ENCODE measurements at places on chromosomes 5 and 9.

DNA sequence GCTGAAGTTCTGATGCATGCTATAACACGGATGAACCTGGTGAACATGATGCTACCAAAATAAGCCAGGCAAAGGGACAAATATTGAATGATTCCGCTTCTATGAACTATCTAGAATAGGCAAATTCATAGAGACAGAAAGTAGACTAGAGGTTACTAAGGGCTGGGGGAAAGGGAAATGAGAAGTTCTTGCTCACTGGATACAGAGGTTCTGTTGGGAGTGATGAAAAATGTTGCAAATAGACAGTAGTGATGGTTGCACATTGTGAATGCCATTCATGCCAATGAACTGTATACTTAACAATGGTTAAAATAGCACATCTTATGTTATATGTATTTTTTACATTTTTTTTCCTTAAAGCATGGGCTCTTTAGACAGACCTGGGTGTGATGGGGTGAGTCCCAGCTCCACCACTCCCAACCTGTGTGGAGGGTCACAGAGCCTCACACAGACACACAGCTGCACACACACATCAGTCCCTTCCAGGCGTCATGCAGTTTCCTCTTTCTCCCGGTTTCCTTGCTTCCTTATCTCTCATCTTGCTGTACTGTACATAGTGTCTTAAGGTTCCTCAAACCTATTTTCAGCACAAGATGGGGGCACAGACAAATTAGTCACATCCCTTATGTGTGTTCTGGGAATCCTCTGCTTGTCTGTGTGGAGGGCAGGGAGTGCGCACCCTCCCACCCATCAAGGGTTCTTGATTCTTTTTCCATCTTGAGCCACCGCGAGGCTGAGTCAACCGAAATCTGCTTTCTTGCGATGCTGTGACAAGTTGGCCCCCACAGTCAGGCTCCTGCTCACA is 192.9 kb downstream of the CRB2 start:
- peak; percentile 1 for DNase-seq

- no peak for DNase-seq
Measured at GRCh38 chr9:78130004-78130403, 98.4 kb upstream of the GNAQ start.

- DNase-seq = no peak
Measured at GRCh38 chr9:131968632-131969031, 111.0 kb downstream of the MED27 start.

- no peak for DNase-seq
Measured at GRCh38 chr9:134959971-134960310, 42.2 kb upstream of the FCN1 start.

DNA sequence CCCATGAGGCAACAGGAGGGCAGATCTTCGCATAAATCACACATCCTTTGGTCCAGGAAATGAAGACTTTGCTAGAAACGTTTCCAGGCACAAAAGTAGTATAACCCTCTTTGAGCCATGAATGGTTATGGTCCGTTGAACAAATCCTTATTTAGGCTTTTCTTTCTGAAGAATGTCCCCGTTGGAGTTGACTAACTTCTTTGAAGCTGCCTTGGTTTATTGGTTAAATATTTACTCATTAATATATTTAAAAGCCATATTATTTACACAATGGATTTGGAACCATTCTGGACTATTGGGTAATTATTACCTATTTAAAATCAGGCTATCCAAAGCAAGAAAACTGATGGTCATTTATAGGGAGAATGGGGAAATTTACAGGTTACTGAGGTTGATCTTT is 347.6 kb upstream of the SLC30A5 start:
- DNase-seq = no peak

DNA sequence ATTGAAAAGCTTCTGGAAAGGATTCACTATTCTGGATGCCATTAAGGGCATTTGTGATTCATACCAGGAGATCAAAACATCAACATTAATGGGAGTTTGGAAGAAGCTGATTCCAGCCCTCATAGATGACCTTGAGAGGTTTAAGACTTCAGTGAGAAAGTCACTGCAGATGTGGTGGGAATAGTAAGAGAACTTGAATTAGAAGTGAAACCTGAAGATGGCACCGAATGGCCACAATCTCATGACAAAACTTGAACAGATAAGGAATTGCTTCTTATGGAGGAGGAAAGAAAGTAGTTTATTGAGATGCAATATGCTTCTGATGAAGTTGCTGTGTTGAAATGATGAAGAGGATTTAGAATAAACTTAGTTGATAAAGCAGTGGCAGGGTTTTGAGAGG is 254.6 kb upstream of the SLC24A2 start:
- DNase-seq = no peak

DNA sequence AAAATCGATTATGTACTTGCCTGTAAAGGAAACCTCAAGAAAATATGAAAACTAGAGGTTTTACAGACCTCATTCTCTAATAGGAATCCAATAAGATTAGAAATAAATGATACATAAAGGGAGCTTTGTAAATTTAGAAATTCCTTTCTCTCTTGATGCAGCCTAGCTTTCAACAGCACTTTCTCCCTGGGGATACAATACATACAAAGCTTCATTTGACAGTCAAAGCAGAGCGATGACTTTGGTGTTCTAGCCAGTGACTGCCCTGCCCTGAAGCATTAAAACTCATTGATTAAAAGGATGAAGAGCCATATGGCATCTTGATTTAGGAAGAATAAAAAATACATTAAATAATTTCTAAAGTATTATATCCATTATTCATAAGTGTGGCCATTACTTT is 46.3 kb upstream of the GLIS3 start:
- DNase-seq = no peak

- no peak for DNase-seq
Measured at GRCh38 chr9:78613006-78613405, 316.1 kb downstream of the PSAT1 start.

DNA sequence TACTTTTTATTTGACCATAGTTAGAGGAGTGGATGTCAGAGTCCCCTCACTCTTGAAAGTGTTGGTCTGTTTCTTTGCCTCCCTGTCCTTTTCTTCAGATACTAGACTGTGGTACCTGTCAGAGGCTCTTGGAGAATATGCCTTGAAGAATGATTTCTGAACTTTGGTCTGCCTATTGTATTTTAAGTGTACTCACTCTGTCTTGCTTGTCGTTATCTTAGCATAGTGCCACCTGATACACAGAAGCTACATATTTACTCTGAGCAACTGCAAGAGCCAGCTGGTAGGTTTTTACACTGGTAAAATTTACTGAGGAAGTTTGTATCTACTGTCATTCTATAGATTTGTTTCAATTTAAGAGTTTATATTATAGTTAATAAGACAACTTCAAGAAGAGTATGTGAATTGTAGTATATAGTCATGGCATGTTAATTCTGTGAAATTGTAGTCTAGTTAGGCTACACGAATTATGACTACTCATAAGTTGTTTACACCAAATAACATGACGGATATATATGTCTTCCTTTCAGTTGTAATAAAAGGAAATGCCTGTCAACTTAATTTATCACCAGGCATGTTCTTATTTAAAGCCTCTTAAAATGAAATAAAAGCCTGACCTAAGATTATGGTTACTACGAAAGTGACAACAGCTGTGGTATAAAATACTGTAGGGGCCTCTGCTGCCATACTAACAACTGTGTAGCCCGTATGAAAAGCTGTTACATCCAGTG is 201.7 kb downstream of the KDM4C start:
- DNase-seq = no peak

GRCh38 chr9:36928670-36929349 is 105.3 kb downstream of the PAX5 start:
- DNase-seq = no peak

GRCh38 chr5:124639095-124639665 is 107.3 kb downstream of the ZNF608 start:
- no peak for DNase-seq

- DNase-seq = no peak
Measured at GRCh38 chr5:176692839-176693476, 45.7 kb downstream of the TSPAN17 start.

- no peak for DNase-seq
Measured at GRCh38 chr5:114407783-114408182, 45.9 kb downstream of the KCNN2 start.

- DNase-seq = no peak
Measured at GRCh38 chr5:95375591-95375990, 15.6 kb upstream of the FAM81B start.

DNA sequence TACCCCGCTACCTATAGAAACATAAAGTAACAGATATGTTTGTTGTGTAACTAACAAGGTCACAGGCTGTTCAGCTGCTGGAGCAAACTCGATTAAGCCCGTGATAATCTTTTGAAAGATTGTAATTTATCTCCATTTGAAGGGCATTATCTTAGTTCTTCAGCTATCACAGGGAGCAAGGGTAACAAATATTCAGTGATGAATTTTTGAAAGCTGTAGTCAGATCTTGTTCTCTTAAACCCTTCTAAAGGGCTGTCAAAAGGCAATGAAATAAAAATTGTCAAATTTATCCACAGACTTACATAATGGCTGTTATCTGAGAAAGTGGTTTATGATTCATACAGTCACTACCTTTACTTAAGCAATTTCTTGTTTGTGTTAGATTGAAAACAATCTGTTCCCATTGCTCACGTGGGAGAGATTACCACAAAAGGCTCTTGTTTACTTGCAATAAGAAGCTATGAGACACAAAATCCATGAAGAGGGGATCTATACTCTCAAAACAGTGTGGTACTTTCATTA is 78.3 kb upstream of the ZNF608 start:
- DNase-seq = no peak

DNA sequence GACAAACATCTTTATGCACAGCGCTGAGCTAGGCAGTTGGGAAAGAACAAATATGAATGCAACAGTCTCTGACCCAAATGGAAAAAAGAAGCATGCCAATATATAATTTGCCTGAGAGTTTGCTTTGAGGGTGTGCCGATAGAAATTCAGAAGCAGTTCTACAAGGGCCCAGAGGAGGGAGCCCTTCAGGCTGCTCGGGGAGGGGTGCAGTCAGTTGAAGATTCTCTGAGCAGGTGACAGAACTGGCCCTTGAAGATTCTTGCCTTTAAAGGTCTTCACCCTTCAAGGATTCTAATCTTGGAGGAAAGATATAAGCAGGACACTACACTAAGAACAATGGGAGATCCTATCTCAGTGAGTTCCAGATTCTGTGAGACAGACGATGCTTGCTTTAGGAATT is 3.7 kb upstream of the PAPPA start:
- DNase-seq = no peak

- no peak for DNase-seq
Measured at GRCh38 chr9:69797675-69798074, 22.9 kb upstream of the CFAP95 start.

DNA sequence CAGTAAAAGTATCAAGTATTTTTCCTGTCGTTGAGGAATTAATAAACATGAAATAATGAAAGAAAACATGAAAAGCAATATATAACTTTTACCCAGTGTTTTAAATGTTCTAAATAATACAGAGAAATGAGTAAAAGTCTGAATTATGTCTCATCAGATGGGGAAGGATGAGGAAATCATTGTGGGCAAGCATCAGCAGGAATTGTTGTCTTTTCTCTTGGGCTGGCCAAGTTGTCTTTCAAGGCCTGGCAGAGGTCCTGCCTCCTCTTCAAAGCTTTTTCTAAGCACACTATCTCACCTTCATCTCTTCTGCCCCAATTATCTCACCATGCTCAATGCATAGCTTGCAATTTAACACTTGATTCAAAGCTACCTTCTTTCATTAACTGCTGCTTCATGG is 41.9 kb downstream of the MOCS2 start:
- DNase-seq = no peak

- no peak for DNase-seq
Measured at GRCh38 chr9:14251154-14252071, 62.5 kb downstream of the NFIB start.

- DNase-seq = no peak
Measured at GRCh38 chr5:167208911-167209310, 1082.5 kb upstream of the WWC1 start.

- DNase-seq = no peak
Measured at GRCh38 chr5:77437194-77437593, 54.9 kb downstream of the WDR41 start.

GRCh38 chr9:81718244-81718643 is 28.9 kb upstream of the TLE1 start:
- no peak for DNase-seq

All from stimulated activated CD4-positive, alpha-beta T cell treated with anti-CD3 and anti-CD28 coated beads, TNF-alpha, amount 100 ng/mL, for 4 hours (primary cell).